ENCODE measurements at places on chromosomes 5 and 9.

GRCh38 chr5:179716286-179716685, 16.3 kb upstream of the MAML1 start:
- DNase-seq, result no peak

GRCh38 chr5:144013816-144014215, 156.6 kb downstream of the YIPF5 start:
- DNase-seq, result no peak

GRCh38 chr5:175461370-175461769, 17.0 kb upstream of the SFXN1 start:
- DNase-seq, result no peak

- DNase-seq, result no peak
Observed at GRCh38 chr5:83919071-83920041, 198.7 kb upstream of the HAPLN1 start.

- DNase-seq, result no peak
Observed at GRCh38 chr9:114811301-114811700, 5.5 kb upstream of the TNFSF15 start.

DNA sequence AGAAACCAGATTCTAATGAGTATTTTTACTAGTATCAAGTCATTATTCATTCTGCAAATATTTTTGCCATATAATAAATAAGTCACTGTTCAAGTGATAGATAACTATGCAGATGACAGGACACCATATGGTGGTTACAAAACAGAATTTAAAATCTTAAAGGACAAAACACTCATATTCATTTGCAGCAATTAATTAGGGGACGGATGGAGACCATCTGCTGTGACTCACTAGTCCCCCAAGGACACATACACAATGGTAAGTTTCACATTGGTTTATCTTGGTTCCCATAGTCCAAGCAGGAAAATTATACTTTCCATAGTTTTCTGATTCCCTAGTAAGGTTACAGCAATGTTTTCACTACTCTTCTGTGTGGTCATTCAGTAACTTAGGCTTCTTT, 28.4 kb upstream of the SPATA31C2 start:
- DNase-seq, result no peak

DNA sequence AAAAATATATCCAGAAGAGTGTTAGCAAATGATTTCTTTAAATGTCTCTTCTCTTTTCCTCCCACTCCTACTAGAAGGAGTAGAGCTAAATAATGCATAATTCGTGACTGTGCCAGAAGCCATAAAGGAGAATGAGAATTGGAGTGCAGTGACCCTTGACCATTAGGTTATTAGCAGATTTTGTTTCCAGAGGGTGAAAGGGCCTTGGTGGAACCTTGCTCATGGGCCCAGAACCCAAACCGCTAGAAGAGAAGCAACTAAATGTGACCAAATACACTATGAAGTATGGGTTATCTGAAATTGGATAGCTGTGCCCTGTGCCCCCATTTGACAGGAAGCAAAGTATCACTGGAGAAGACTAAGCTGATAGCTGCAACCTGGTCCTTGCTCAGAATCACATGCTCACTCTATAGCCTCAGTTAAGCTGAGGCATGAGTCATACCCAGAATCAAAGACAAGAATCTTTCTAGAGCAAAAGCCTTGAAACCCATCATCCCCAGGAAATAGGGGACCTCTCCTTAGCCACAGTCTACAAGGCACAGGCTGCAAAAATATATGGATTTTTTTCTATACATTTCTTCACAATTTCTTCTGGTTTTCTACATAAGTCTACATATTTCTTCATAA, 36.3 kb downstream of the CAPSL start:
- DNase-seq, result no peak

DNA sequence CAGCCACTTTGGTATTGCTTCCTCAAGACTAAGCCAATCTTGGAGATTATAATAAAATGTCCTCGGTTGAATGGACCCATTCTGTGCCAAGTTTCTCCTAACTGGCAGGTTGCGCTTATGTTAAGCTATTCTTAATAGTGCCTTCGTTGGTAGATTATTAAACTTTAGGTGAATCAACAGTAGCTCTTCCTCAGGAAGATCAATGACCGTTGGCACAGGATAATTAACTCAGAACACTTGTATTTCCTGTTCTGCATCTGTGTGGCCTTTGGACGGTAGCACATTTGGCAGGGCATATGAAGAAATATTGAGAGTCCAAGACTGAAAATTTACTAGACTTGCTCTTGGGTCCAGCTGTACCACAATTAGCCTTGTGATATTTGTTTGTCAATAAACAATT, 402.9 kb downstream of the MLLT3 start:
- DNase-seq, result no peak

DNA sequence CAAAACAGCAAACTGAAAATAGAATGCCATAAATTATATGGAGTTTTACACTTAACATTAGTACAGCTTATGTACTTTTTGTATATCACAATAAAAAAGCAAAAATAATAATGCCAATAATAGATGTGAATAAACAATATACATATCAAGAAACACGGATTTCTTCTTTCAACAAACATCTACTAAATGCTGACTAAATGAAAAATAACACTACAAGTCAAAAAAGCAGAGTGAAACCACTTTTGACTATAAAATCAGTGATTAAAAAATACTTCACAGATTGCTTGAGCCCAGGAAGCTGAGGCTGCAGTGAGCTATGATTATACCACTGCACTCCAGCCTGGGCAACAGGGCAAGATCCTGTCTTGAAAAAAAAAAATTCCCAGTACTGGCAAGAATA, 32.2 kb downstream of the FANCC start:
- no peak for DNase-seq

DNA sequence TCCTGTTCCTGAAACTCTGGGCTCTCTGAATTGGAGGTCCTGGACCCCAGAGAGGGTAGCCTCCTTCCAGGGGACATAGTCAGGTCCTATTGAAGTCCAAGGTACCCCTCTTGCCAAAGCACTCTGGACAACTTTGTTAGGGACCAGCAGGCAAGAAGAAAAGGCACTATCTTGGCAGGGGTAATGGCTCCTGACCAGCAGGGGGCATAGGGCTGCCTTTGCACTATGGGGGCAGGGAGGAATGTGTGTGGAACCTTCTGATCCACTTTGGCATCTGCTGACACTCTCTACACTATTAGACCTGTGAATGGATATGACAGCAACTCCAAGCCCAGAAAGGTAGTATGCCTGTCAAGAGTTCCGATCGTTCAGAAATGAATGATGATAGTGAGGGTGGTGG, 179.0 kb upstream of the CD180 start:
- no peak for DNase-seq

GRCh38 chr5:123756318-123756665, 244.3 kb downstream of the CSNK1G3 start:
- DNase-seq, result no peak

GRCh38 chr5:132425009-132425937, 55.8 kb downstream of the SLC22A5 start:
- DNase-seq, result no peak

DNA sequence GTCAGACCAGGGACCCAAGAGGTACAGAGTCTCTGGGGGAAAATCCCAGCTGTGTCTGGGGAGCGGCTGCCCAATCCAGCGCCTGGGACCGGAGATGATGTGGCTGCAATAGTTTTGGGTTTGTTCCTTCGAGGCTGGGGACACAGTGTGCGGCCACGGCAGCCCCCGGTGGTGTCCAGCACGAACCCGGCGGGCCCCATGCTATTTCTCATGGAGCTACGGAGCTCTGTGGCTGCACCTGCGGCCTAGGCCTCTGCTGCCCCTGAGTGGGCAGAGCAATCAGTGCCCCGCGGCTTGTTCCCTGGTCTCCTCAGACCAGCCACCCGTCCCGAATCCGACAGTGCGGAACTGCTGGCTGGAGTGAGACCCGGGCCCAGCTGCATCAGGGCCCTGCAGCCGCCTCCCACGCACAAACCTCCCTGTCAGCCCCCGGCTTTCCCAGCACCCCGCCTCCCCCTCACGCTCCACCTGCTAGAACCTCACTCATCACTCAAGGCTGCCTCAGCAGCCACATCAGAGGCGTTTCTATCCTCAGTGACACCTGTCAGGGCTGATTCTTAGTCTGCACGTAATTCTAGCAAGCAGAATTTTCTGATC, 29.0 kb downstream of the SARDH start:
- DNase-seq, result no peak

GRCh38 chr9:93129286-93129685, 4.8 kb downstream of the NINJ1 start:
- DNase-seq, result no peak

GRCh38 chr5:100890461-100891008, 12.5 kb downstream of the ST8SIA4 start:
- no peak for DNase-seq

- DNase-seq, result no peak
Observed at GRCh38 chr5:111741278-111741677, 15.7 kb downstream of the NREP start.

- DNase-seq, result no peak
Observed at GRCh38 chr5:32096891-32097595, 77.1 kb downstream of the GOLPH3 start.

DNA sequence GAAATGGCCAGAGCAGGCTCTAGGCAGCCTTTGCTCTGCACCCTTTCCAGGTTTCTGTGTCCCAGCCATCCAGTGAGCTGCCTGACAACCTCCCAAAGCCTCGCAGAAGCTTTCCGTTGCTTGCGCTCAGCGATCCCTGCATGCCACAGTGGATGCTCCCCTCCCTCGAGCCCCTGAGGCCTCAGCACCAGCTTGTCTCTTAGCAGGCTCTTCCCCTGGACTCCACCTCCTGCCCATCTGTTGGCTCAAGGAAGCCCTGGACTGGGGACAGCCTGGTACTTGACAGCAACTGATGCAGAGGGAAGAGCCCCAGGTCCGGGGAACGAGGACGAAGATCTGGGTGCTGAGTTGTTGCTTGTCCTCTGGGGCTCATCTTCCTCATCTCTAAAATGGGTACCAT, 23.2 kb downstream of the TSPAN17 start:
- DNase-seq, result no peak

GRCh38 chr5:178801021-178801420, 58.7 kb upstream of the ZNF354B start:
- DNase-seq, result no peak

DNA sequence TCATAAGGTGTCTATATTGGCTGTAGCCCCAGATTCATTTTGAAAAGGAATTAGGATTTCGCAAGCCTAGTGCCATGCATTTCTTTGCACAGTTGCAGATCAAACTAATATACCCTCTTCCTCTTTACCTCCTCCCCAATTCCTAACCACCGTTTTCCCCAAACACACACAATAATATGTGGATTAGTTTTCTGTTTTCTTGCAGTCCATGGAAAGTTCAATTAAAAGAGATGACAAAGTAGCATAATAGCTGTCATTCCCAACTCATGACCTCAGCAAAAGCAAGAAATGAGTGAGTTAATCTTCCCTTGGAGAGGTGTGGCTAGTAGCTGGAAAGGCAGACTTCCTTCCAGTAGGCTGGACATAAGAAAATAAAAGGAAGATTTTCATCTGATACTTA, 349.1 kb downstream of the TMEM232 start:
- DNase-seq, result no peak

DNA sequence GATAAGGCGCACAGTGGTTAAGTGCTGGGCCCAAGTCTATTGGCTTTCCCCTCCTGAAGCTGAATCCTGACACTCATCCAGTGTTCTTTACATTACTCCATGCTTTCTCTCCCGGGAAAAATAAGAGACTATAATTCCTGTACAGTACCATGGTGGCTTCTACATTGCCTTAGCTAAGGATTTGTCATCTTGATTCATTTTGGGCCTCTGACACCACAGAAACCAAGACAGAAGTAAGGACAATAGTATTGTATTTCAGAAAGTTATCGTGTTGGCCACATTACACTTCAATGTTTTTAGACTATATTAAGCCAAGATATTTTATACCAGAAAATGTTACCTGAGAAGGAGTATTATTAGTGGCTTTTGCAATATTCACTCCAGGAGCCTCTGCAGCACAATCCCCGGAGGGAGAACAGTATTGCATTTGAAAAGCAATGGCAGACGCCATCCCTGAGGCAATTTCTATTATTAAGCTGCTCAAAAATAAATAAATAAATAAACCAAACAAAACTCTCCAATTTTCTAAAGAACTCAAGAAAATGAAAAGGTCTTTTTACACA, 267.9 kb downstream of the ENC1 start:
- DNase-seq, result no peak

- no peak for DNase-seq
Observed at GRCh38 chr9:98303633-98304125, 48.2 kb upstream of the TBC1D2 start.

- DNase-seq, result no peak
Observed at GRCh38 chr5:65252977-65253376, 228.7 kb downstream of the ADAMTS6 start.

DNA sequence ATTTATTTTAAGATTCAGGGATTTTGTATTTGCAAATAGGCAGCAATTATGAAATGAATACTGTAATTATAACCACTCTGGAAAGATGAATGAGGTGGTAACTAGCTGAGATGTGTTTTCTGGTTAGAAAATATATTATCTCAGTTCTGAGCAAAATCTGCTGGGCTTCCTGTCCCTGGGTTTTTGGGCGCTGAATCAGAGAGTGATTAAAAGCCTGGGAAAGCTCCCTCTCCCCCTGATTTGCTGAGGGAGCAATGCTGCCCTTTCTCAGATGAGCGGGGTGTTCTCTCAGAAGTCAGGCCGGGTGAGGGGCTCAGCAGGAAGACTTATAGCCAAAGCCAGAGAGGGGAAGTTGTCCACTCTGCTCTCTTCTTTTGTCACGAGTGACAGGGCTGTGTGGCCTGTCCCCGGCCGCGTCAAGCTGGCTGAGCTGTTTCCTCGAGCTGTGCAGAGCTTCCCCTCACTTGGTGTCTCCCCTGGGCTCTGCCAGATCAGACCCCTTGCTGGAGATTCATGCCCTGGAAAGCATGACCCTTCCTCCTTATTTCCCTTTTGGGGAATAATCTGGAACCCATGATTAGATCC, 39.8 kb upstream of the PITX1 start:
- DNase-seq, result no peak

DNA sequence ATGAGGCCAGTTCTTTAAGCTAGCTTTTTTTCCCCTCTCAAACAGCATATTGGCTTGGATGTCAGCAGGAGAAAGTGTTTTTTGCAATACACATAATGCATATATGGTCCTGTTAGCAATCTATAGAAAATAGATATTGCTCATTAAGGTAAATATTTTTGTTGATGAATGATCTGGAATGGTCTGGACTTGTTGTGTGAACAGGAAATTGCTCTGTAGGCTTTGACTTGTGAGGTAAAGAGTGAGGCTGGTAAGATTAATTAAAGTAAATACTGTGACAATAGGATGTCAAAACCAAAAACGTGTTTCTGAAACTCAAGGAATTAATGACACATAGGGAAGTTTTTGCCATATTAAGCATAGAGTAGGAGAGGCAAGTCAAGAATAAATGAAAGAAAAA, 176.0 kb downstream of the TRIO start:
- no peak for DNase-seq

GRCh38 chr9:87810679-87811178, 71.9 kb upstream of the SPATA31E1 start:
- no peak for DNase-seq

Data from neuronal stem cell (in vitro differentiated cells).